Activated CD4-positive, alpha-beta T cell treated with anti-CD3 and anti-CD28 coated beads, Interleukin-2, Interleukin-6, amounts not matched to agents 100 ng/mL and 50 ng/mL, durations not matched to agents 16 hours and 8 hours (primary cell): ENCODE measurements at places on chromosomes 4 and X.

DNA sequence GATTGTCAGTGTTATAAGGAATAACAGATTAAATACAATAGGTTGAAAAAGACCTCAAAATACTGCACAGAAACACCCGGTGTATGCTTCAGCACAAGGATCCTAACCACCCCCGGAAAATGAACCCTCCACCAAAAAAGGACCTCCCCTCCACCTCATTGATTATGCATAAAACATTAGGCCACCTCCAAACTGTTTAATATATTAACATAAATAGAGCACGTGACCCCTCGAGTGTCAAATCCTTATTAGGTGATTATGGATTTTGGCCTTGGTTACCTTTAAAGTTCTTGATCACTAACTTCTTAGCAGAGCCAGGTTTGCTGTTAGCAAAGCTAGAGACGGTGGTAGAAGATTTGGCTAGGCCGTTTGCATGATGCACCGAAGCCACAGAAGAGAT is 958 bp downstream of the CUL4B start:
- DNase-seq: peak; percentile 2

DNA sequence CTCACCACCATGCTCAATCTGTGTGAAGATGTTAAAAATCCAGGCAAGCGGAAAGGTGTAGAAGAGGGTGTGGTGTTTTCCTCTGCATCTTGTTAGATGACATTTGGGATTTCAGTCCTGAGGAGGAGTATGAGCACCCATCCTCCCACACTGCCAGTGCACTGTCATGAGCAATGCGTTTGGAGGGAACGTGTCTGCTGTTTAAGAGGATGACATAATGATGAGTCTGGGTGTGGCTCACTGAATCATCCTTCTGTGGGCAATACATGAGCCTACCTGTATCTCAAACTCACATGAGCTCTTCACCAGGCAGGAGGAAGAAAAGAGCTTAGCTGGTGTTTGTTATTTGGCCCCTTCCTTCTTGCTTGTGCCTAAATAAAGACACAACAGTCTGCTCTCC is 67.9 kb upstream of the ARX start:
- DNase-seq: no peak

DNA sequence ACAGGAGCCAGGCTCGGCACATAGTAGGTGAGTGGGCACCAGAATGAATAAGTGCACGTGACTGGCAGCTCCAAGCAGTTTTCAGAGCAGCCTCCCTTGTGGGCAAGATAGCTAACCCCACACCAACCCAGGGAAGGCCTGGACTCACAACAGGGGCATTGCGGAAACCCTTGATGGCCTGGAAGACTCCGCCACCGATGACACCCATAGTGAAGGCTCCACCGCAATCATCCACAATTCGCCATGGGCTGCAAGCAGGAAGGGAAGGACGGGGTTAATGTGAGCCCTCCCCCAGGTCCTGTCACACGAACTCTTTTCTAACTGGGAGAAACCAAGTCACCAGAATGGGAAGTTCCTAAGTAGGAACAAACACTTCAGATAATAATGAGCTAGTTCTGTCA is 957 bp downstream of the TIMM17B start:
- DNase-seq: no peak

DNA sequence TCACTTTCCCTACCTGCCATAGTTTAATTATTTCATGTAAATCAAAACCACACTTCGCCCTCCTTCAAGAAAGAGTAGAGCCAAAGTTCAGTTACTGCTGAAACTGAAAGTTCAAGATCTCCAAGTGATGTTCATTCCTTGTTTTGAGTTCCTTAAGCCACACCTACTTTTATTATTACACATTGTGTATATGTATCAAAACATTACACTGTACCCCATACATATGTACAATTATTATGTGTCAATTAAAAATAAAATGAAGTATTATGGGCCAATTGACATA is 892.3 kb upstream of the NDST4 start:
- DNase-seq: peak; percentile 1

- DNase-seq: no peak
Observed at GRCh38 chr4:86999136-86999643, 64.4 kb downstream of the AFF1 start.

DNA sequence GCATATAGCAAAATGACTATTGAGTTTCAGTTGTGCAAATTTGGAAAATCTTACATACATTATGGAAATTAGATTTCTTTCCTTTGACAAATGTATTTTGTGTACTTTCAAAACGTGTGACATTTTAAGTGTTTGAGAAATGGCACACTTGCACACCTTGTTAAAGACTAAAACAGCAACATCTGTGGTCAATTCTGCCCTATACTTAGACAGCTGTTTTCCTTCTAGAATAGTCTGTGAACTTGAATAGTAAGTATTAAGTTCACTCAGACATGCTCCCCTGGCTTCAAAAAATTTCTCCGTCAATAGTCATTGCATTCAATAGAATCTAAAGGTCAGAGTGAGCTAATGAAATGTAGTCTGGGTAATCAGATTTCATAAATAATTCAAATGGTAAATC is 21.7 kb upstream of the TBC1D9 start:
- DNase-seq: no peak

- no peak for DNase-seq
Observed at GRCh38 chr4:153185331-153185852, 18.9 kb upstream of the TRIM2 start.

GRCh38 chrX:119784747-119785446 is 6.5 kb downstream of the RPL39 start:
- DNase-seq: peak; percentile 68

GRCh38 chr4:158769175-158769921 is 522 bp downstream of the FNIP2 start:
- DNase-seq: peak; percentile 56

- no peak for DNase-seq
Observed at GRCh38 chr4:108056418-108056817, 66.7 kb downstream of the HADH start.

GRCh38 chrX:136262243-136262642 is 11.0 kb upstream of the MAP7D3 start:
- no peak for DNase-seq

GRCh38 chrX:31665454-31665853 is 593.6 kb upstream of the FTHL17 start:
- DNase-seq: no peak

GRCh38 chr4:18859468-18859867 is 837.9 kb upstream of the LCORL start:
- no peak for DNase-seq

- peak; percentile 80 for DNase-seq
Observed at GRCh38 chr4:87499403-87500091, 29.6 kb downstream of the SPARCL1 start.

DNA sequence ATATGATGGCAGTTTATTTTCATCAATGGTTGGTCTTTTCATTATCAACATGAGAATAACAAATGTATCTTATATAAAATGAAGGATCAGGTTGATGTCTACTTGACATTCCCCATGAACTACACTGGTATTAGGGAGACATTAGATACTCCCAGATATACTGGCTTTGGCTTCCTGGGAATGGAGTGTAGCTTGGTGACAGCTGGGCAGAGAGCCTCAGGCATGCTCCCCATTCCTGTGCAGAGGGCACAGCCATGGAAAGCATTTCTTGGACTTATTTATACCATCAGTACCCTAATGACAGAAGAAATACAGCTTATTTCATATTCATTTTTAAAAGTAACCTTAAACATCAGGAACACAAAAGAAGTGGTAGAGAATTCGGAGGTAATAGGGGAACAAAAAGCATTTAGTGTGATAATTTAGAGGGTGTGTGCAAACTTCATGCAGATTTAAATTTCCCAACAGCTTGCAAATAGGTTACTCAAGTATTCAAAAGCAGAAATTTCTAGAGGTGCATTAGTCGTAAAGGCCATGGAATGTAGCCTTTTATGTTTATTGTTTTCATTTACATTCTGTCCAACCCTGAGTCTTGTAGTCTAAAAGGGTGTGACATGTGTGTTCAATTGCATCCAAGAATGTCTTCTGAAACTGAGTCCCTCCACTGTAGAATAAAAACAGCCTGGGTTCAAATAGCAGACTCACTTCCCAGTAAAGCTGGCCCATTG is 573.8 kb downstream of the KCNIP4 start:
- no peak for DNase-seq

GRCh38 chrX:117711782-117712181 is 404.8 kb downstream of the KLHL13 start:
- no peak for DNase-seq

DNA sequence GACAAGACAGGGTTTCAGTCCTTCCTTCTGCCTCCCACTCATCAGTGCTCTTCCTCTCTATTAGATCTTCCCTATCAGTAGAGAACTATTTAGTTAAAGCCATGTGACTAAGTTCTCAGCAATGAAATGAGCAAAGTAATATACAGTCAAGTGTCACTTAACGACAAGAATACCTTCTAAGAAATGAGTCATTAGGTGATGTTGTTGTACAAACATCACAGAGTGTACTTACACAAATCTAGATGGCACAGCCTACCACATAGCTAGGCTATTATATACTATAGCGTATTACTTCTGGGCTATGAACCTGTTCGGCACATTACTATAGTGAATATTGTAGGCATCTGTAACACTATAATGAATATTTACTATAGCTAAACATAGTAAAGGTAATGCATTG is 71.3 kb downstream of the POU4F2 start:
- no peak for DNase-seq

GRCh38 chr4:108738003-108738706 is 24.7 kb downstream of the ETNPPL start:
- DNase-seq: no peak
